NCI-H1092 (cell line): ENCODE measurements at places on chromosomes 3 and 15.

DNA sequence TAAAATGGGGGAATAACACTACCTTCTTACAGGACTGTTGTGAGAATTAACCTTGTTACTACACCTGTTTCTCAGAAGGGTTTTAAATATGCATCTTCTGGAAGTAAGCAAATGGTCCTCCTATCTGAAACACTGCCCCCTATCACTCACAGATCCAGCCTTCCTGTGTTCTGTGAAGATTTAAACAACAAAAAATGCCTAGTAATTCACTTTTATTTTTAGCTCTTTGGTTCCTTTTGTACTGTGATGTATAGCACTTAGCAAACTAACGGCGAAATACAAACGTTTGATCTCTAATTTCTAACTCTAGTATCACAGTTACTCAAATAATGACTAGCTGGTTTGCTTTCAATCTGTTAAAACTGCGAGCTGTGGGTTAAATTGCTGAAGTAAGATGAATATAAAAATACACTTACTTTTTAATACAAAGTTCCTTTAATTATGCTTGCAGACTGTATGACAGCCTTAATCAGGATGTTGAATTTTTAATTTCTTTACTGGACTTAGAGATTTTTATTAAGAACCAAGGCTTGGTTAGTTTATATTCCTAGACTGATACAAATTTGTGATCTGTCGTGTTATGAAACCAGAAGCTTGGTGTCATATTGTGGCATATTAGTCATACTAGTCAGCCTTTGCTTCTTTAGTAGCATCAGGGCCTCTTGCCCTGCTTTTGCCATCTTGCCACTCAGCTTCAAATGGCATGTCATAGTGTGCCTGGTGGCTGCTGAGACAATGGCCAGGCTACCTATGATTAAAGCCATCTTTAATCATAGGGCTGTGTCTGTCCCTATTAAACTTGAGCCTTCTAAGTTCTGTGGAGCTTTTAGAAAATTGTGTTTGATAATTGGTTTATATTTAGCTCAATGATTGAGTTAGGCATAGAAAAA is 9.2 kb downstream of the EIF3J start:
- no peak for DNase-seq

DNA sequence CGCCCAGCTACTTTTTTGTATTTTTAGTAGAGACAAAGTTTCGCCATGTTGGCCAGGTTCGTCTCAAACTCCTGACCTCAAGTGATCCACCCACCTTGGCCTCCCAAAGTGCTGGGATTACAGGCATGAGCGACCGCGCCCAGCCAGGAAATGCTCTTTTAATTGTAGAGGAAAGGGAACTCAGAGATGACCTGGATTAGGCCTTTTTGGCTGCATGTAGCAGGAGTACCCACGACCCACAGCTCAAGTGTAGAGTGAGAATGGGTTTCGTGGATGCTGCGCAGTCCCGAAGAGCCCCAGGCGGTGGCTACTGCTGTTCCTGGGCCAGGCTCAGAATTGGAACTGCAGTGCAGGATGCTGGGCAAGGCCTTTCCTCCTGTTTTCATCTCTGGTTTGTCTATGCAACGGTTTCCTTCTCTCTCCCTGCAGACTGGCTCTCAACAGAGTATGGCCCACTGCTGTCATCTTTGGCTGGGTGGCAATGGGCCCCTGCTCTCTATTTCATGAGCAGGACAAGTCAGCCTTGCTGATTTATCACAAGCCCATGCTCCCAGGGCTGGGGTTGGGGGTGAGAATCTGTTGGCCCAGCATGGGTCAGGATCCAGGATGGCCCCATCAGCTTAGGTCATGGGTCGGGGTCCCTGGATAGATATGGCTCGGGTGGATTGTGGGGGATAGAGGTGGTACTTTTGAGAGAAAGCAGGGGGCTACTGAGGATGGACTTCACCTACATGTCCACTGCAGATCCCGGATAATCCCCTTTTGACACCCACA is 51.2 kb downstream of the GASK1A start:
- no peak for DNase-seq

DNA sequence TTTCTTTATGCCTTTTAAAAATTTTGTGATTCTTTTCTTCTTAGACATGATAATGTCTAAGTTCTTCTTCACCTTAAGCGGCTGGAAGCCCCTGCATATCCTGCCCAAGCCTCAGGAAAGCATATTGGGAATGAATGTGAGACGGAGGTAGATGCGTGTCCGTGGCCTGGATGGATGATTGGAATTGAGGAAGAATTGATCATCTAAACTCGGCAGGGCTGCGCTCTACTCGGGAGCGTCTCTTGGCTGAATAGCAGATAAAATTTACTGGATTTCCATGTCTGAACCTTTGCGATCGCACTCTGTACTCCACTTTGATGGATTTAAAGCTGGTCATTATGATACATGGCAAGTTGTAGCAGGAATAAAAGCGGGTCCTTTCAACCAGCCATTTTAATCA is 406.7 kb upstream of the ONECUT1 start:
- no peak for DNase-seq

DNA sequence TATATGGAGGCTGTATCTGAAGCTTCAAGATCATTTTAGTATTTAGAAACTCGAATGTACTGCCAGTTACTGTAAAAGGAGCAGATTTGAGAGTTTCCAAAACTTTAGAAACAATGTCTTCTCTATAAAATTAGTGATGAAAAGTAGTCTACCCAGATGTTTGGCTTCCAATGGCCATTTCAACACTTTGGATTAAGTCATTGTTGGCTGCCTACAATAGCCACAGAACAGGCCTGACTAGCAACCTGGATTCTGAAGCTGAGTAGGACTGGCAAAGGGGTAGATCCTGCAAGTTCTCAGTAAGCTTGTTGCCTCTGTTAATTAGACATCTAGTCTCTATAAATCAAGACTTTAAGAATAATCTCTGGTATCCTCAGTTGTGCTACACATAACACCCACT is 239.0 kb upstream of the KCNMB2 start:
- no peak for DNase-seq

DNA sequence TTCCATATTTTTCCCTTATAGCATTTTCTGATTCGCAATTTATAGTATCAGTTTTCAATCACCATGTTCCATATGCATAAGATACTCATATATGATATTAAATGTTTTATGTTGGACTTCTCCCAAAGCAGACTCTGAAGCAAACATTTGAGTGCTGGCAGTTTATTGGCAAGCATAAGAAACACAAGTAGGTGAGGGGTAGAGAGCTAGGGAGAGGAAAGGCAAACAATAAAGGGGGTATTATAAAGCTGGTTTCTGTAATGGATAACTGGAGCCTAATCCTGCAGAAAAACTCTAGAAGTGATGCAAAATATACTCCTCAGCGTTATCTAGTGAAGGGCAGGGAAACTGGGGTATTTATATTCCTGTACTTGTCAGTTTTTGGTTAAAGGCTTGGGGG is 491.5 kb upstream of the TGFBR2 start:
- DNase-seq = no peak

GRCh38 chr15:40279437-40280141 is 3.3 kb downstream of the ANKRD63 start:
- DNase-seq = no peak

- DNase-seq = no peak
These were observed 45.8 kb upstream of the FBXL22 start for GRCh38 chr15:63551400-63551799.

DNA sequence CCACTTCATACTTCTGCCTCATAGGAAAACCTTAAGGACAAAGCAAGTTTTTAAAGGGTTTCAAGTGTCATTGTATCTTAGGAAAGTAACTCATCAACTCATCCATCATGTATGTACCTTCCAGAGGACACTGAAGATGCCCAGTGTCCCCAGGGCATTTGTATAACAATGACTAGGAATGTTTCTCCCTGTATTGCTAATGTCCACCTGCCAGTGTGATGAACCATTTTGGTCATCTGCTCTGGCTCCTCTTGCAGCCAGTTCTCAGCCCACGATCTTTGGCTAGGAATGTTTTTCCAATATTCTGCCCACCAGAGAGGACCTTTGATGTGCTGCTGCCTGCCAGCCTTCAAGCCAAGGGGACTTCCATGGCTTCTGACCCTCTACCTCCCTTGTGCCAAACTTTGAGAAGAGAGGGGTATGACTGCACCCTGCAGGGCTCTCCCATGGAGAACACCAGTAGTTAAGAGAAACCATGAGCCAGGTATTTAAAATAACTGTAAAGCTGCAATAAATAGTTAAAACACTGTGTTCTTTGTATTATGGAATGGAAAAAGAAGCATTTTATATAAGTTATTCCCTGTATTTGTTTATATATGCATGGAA is 11.4 kb downstream of the LMOD3 start:
- no peak for DNase-seq

GRCh38 chr15:69358850-69359249 is 55.3 kb upstream of the KIF23 start:
- DNase-seq = no peak

DNA sequence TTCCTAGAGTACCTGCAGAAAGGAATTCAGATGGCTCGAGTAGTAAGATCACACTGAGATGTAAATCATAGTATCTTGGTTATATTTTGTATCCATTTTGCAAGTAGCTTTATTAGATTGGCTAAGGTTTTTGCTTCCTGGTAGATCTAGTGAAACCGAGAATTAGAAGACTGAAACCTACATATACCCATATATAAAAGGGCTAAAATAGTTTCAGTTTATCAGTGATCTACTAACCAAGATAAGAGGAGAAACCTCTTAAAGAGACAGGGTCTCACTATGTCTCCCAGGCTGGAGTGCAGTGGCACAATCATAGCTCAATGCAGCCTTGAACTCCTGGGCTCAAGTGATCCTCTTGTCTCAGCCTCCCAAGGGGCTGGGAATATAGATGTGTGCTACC is 135.3 kb downstream of the PCCB start:
- no peak for DNase-seq

DNA sequence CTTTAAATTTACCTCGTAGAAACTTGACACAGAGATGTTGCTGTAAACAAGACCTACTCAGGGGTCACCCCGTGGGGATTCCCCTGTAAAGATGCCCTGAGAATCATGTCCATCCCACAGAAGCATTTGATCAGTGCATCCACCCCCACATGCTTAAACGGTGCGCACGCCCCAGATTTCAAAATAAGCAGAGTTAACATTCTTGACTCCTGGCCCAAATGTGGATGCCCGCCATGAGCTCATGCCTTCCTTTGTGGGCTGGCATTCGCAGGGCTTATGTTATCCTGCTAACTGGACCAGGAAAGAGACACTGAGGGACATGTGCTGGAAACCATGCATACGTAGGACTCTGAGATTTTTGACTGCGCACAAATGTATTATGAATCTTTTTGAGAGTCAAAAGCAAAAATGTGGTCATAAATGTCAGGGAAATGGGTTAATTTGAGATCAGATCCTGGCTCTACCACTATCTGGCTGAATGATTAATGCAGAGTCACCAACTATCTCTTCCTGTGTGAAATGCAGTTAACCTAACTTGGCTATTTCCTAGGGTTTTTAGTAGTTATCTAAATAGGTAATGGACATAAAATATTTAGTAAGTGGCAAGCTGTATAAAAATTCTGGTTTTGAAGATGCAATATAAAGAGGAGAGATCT is 9.1 kb upstream of the TP63 start:
- DNase-seq = no peak
